Foreskin keratinocyte (primary cell): ENCODE measurements at places on chromosomes 13 and 19. TPM values are rescaled to one million over a fixed set of nuclear protein-coding genes. Genes with fewer than 3 reads are reported as not detected.

CBARP gene
- 3.0 and 3.1 TPM in 2 replicates for total RNA-seq

B3GLCT gene
- 8.8 and 8.9 TPM in 2 replicates for total RNA-seq

COL5A3 gene
- total RNA-seq, result 1.8 and 5.0 TPM in 2 replicates

SLC25A41 gene
- 0.14 and 0.20 TPM in 2 replicates for total RNA-seq

FUT6 gene
- total RNA-seq, result not detected in 2 replicates

ZFR2 gene
- total RNA-seq, result 0.17 TPM in 1 of 2 replicates, not detected in the other

PTPRS gene
- 12.4 and 19.5 TPM in 2 replicates for total RNA-seq
